Gastroesophageal sphincter (tissue), 4 donors: ENCODE measurements at places on chromosomes 7 and 10. TPM values are rescaled to one million over a fixed set of nuclear protein-coding genes. Genes with fewer than 3 reads are reported as not detected.

The NYAP1 gene
- 3.1 TPM for total RNA-seq

- ATAC-seq = no peak
- H3K36me3 ChIP-seq = no peaks in the 10 kb centered on the region
- H3K4me1 ChIP-seq = no peaks in the 10 kb centered on the region
- no peak overlapping the region for H3K27ac ChIP-seq
These were observed 57.6 kb upstream of the USP6NL start for GRCh38 chr10:11668847-11669610.

The OR2A7 gene
- 1.1 TPM for total RNA-seq

The SP8 gene
- not detected for total RNA-seq

DNA sequence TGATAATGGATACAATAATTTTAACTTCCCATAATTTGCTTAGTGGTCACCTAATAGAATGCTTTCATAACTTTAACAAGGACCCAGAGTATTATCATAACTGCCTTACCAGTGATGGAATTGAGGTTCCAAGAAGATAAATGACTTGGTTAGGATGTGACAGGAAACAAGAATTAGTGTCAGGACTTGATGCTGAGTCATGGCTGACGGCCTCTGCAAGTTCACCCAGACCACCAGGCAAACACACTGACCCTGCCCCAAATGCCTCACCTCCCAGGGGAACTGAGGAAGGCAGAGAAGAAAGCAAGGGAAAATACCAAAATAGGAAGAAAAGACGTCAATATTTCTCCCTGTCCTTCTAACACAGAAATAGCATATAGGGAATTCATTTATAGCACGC lies 636.3 kb downstream of the PARD3 start:
- H3K27me3 ChIP-seq = no peaks in the 10 kb centered on the region
- no peaks in the 10 kb centered on the region for H3K4me1 ChIP-seq
- no peak overlapping the region for H3K4me3 ChIP-seq
- no peak overlapping the region for H3K27ac ChIP-seq
- ATAC-seq = no peak

DNA sequence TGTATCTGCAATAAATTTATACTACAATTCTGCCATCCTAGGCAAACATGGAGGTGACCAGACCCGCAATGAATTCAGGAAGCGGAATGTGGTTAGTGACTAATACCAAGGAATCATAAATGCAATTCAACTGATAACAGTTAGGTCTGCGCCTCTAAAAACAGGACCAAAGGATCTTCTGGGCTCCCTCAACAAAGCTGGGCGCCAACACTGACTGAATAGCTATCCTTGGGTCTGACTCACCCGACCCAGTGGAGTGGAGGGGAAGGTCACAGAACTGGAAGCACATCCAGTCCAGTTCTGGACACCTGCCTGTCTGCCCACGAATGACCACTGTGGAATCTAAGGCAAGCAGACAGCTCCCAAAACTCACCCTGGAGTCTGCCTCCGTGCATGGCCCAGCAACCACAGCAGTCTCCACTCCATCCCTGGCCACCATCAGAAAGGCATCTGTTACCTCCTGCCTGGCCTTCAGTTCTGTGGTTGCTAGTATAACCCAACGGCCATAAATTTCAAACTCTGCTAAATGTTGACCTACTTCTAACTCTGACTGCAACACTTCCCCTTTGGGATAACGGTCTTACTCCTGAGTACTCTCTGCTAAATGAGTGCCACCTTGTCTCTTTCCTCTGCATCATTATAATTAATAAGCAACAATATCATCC lies 43.0 kb upstream of the DLX6 start:
- H3K36me3 ChIP-seq = no peaks in the 10 kb centered on the region
- no peaks in the 10 kb centered on the region for H3K4me1 ChIP-seq
- no peak overlapping the region for H3K27ac ChIP-seq
- H3K4me3 ChIP-seq = no peak overlapping the region
- peaks cover 33% of the 10 kb centered on the region for H3K27me3 ChIP-seq
- no peak for ATAC-seq

- no peaks in the 10 kb centered on the region for H3K4me1 ChIP-seq
- H3K4me3 ChIP-seq = no peak overlapping the region
- no peaks in the 10 kb centered on the region for H3K36me3 ChIP-seq
- H3K27ac ChIP-seq = no peak overlapping the region
These were observed 99.5 kb downstream of the MKI67 start for GRCh38 chr10:128026615-128027300.

- peak overlapping the region; percentile 98 for H3K27ac ChIP-seq
- H3K4me3 ChIP-seq = no peak overlapping the region
- H3K4me1 ChIP-seq = peaks cover 21% of the 10 kb centered on the region
- no peak for ATAC-seq
- no peaks in the 10 kb centered on the region for H3K36me3 ChIP-seq
- H3K27me3 ChIP-seq = no peaks in the 10 kb centered on the region
These were observed 65.7 kb downstream of the PWWP2B start for GRCh38 chr10:132462463-132463332.

DNA sequence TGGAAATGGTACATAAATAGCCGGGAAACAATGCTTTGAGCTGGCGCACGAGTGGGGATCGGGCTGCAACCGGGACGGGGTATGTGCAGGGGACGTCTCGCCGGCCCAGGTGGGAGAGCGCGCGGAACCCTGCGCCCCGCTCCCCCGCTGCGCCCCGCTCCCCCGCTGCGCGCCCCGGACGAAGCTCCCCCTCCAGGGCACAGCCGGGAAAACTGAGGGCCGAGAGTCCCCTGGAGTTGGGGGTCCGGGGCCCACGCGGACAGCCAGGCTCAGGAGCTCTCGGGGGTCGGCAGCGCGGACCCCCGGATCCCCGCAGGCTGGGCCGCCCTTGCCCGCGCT lies 514 bp downstream of the RADIL start:
- peaks cover 16% of the 10 kb centered on the region for H3K27me3 ChIP-seq
- peaks cover 1% of the 10 kb centered on the region for H3K36me3 ChIP-seq
- no peak for ATAC-seq
- peak overlapping the region; percentile 85 for H3K4me3 ChIP-seq
- peaks cover 52% of the 10 kb centered on the region for H3K4me1 ChIP-seq

GRCh38 chr7:34070511-34071323 lies 165.4 kb downstream of the BMPER start:
- H3K27ac ChIP-seq = no peak overlapping the region
- no peaks in the 10 kb centered on the region for H3K27me3 ChIP-seq
- no peak overlapping the region for H3K4me3 ChIP-seq

DNA sequence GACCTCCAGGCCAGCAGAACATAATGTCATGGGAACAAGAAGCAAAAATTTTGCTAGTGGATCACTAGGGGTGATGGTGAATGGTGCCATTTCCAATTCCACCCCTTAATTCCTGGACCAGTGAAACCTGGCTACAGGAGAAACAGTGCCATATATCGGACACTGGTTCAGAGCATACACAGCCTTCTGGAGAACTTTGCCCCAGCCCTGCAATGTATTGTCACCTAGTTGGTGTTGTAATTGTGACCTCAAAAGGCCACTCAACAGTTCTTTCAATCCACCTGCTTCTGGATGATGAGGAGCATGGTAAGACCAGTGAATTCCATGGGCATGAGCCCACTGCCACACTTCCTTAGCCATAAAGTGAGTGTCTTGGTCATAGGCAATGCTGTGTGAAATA lies 59.8 kb upstream of the AASS start:
- no peaks in the 10 kb centered on the region for H3K4me1 ChIP-seq
- no peak overlapping the region for H3K27ac ChIP-seq
- no peak for ATAC-seq
- no peaks in the 10 kb centered on the region for H3K36me3 ChIP-seq
- no peaks in the 10 kb centered on the region for H3K27me3 ChIP-seq
